ENCODE measurements at places on chromosomes 6 and 20.

GRCh38 chr20:21704408-21705385 is 767 bp upstream of the PAX1 start:
- no peak for DNase-seq

DNA sequence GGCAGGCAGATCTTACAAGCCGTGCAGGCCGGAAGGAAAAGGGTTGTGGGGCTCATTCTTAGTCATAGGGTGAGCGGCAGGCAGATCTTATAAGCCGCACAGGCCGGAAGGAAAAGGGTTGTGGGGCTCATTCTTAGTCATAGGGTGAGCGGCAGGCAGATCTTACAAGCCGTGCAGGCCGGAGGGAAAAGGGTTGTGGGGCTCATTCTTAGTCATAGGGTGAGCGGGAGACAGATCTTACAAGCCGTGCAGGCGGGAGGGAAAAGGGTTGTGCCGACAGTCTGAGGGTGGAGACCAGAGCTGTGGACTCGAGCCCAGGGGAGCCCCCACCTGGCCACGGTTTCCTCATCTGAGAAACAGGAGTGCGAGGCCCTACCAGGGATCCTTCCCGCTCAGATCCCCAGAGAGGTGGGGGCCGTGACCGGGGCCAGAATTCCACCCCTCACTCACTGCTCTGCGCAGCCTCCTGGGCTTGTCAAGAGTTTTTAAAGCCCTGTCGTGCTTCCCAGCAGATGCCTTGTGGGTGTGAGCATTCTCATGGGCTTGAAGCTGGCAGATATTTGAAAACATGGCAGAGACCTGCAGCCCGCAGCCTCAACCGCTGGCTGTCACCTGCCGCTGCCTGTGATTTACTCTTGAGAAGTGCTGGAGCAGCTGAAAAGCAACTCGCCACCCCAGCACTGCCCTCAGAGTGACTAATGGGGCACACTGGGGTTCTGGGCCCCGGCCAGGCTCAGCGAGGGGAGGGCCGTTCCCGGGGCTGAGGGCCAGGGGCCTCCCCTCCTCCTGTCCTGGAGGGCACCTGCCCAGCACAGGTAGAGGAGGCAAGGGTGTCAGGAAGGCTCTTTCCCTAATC is 31.9 kb downstream of the NTSR1 start:
- DNase-seq = no peak

- DNase-seq = no peak
Measured at GRCh38 chr20:25539742-25540672, 45.3 kb downstream of the NINL start.

DNA sequence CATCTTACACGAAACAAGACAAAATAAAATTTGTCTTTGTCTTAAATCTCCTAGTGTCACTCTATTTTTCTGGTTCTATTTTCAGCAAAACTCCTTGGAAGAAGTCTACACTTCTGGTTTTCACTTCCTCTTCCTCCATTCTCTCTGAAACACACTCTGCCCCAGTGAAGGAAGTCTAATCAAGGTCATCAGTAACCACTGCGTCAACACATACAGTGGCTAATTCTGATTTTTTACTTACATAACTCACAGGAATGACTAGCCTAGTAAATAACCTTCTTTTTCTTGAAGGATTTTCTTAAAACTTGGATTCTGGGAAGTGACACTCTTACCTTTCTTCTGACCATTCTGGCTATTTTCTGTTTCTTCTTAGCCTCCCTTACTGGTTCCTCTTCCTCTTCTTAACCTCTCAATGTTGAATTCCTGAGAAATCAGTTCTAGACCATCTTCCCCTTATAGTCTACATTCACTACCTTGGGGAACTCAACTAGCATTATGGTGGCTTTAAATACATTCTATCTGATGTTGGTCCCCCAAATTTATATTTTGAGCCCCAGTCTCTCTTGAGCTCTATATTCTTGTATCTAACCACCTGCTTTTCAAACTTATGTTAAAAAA is 37.5 kb downstream of the AIG1 start:
- no peak for DNase-seq

DNA sequence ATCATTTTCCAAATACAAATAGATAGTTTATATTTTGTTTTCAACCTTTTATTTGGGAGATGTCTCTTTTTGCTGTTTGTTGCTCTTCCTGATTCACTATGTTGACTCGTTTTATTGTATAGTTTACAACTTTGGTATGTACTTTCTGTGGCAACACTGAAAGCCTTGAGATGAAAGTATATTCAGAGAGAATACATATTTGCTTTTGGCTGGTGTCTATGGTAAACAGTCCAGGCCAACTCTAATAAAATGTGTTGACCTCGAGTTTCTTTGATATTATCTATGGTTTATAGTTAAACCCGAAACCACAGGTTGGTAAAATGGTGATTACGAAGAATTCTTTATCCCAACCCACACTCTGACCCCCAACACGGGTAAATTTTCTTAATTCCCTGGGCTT is 919.6 kb upstream of the MAP3K7 start:
- no peak for DNase-seq

Measured in NCI-H1436 (cell line).